Posterior cingulate gyrus (tissue), 11 donors: ENCODE measurements at places on chromosomes 3 and 15.

DNA sequence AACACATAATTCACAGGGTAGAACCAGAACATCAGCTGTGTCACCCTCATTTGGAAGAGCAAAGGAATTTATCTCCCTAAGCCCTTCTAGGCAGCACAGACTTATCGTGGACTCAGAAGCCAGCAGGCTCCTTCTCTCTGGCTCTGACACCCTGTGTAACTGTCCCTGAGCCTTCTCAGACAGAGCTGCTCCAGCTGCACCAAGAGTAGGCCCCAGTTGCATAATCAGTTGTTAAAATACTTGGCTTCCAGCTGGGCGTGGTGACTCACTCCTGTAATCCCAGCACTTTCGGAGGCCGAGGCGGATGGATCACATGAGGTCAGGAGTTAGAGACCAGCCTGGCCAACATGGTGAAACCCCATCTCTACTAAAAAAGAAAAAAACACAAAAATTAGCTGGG lies 49.4 kb upstream of the ACVR2B start:
- DNase-seq, result no peak

- DNase-seq, result no peak
These were observed 1.3 kb downstream of the ZNF710 start for GRCh38 chr15:90002428-90002844.

DNA sequence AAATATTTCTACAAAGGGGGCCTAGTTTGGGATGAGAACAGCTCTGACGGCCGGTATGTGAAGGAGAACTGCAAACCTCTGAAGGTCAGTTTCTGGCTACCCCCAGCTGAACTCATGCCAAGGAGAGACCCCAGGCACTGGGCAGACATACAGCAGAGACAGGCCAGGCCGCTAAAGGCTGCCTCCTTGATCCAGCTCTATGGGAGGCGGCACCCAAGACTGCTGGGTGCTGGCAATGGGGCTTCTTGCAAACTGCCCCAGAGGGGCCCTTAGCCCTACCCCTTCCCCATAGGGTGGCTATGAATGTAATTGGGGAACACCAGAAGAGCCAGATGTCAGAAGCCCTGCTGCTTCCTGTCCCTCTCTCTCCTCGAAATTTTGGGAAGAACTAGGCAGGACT lies 13.3 kb downstream of the CLK3 start:
- no peak for DNase-seq

- no peak for DNase-seq
These were observed 11.1 kb upstream of the RTP2 start for GRCh38 chr3:187713504-187713903.

- DNase-seq, result no peak
These were observed 13.2 kb downstream of the TM4SF4 start for GRCh38 chr3:149487598-149488197.

DNA sequence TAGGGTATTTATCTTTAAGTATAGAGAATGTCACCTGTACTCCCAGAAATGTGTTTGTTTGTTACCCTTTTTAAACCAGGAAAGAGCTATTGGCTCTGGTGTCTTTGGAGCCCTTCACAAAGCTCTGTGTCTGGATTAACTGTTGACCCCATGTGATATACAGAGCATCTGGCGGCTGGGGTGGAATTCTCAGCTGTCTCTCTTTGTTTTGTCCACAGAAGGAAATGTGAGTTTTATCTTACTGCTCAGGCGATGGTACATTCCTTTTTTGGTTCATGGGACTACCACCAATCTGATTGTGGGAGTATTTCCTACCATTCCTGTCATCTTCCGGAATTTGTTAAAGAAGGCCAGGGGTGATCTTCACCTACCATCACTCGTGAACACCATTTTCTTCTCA lies 120.3 kb downstream of the AKAP13 start:
- DNase-seq, result no peak

DNA sequence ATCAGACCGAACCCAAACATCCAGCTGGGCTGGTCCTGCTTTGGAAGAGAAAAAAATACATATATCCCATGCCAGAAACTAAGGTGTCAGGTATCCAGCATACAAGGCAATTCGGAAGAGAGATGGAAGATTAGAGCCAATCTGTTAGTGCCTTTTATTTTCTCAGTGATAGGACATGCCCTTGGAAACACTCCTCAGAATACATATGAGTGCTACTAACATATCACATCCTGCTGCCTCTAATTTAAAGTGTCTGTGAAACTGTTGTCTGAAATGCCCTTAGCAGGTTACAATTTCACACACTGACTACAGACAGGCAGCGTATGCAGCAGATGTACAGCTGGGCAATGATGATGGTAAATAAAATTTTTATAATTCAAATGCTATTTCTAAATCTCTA lies 78.9 kb downstream of the RBPMS2 start:
- DNase-seq, result no peak

DNA sequence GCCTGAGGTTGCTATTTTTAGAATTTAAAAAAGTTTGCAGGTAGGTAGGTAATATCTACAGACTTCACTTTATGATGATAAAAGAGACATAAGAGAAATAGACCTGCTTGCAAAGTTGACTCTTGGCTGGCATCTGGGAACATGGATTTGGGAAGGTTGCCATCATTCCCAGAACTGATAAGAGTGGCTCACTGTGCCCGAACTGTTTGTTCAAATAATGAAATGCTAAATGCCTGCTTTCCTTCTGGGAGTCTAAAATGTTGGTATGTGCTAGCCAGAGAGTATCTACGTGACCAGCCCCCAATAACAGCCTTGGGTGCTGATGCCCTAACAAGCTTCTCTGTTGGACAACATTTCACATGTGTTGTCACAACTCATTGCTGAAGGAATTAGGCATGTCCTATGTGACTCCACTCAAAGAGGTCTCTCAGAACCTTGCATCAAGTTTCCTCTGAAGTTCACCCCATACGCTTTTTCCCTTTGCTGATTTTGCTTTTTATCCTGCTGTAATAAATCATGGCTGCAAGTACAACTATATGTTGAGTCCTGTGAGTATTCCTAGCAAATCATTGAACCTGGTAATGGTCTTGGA lies 95.5 kb downstream of the FHIT start:
- no peak for DNase-seq

- no peak for DNase-seq
These were observed 5.5 kb downstream of the CCR4 start for GRCh38 chr3:32956750-32957570.

DNA sequence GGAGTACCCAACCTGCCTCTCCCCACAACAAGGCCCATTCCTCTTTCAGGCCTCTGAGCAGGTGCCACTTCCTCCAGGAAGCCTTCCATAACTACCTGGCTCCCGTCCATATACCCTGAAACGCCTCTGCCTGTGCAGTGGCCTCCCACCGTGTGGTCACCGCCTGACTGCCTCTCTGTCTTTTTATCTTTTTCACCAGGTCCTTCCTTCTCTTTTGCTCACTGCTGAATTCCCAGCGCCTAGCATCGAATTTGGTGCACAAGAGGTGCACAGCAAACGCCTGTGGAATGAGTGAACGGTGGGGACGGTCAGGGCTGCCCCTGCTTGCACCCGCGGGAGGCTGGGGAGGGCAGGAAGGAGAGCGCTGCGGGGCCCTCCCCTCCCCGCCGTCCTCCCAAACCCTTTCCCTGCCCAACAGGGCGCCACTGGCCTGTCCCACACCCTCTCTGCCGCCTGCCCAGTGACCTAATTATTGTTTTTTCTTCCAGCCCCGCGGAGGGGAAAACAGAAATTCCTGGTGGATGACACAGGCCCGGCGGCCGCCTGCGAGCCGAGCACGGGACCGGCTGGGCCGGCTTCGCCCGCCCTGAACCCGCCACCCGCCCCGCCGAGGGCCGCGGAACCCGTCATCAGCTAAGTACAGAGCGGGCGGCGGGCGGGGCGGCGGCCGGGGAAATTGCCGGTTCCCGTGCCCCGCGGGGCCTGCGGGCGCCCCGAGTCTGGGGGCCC lies 140.1 kb downstream of the SMAD6 start:
- peak; percentile 23 for DNase-seq

- DNase-seq, result no peak
These were observed 36.1 kb upstream of the ZPLD1 start for GRCh38 chr3:102398666-102399065.

GRCh38 chr3:11737742-11738141 lies 94.0 kb upstream of the VGLL4 start:
- DNase-seq, result no peak

GRCh38 chr3:83498361-83499016 lies 1460.3 kb upstream of the CADM2 start:
- no peak for DNase-seq

GRCh38 chr3:119898478-119899191 lies 116.7 kb downstream of the NR1I2 start:
- no peak for DNase-seq

- no peak for DNase-seq
These were observed 47.1 kb upstream of the ADGRG7 start for GRCh38 chr3:100562224-100562857.

- no peak for DNase-seq
These were observed 111.5 kb upstream of the ETV5 start for GRCh38 chr3:186220365-186220764.

DNA sequence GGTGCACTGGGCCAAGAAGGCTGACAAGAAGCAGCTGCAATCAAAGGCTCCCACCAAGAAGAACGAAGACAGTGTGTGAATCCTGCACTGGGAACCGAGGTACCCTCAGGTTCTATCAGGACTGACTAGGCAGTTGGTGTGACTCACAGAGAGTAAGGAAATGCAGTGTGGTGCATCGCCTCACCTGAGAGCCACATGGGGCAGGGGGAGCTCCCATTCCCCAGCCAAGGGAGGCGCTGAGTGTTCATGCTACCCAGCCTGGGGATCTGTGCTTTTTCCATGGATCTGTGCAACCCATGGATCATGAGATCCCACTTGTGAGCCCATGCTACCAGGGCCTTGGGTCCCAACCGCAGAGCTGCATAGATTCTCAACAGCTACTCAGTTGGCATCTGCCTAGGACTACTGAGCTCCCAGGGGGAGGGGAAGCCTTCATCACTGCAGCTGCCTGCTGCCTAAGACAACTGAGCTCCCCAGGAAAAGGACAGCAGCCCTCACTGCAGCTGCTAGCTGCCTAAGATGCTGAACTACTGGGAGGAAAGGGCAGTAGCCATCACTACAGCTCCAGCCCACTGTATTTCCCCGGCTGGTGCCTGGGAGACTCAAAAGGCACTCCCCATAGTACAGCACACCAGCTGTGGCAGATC lies 6.9 kb upstream of the PLSCR2 start:
- DNase-seq, result peak; percentile 60

DNA sequence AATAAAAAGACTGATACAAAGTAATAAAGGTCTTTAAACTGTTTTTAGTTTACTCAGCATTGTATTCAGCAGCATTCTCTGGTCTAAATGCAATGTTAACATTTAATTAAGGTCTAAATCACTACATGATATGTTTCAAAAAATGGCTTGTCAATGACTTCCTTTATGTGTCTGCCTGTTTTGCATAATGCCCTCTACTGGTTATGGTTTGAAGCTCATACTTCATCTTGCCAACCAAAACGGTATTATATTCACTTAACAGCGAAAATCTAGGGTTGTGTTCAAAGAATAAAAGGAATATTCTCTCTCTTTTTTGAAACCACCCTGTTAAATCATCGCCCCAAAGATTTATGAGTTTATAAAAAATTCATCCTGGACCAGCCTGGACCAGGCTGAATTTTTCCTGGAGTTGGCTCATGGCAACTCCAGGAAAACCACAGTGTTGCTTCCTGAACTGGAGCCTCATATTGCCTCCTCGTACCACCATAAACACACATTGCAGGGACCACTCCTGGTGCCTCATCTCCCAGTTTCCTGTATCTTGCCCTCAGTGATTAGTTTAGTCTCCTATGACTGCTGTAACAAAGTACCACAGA lies 6.7 kb upstream of the NCEH1 start:
- no peak for DNase-seq

- DNase-seq, result no peak
These were observed 1.1 kb upstream of the PLD1 start for GRCh38 chr3:171811295-171811912.

DNA sequence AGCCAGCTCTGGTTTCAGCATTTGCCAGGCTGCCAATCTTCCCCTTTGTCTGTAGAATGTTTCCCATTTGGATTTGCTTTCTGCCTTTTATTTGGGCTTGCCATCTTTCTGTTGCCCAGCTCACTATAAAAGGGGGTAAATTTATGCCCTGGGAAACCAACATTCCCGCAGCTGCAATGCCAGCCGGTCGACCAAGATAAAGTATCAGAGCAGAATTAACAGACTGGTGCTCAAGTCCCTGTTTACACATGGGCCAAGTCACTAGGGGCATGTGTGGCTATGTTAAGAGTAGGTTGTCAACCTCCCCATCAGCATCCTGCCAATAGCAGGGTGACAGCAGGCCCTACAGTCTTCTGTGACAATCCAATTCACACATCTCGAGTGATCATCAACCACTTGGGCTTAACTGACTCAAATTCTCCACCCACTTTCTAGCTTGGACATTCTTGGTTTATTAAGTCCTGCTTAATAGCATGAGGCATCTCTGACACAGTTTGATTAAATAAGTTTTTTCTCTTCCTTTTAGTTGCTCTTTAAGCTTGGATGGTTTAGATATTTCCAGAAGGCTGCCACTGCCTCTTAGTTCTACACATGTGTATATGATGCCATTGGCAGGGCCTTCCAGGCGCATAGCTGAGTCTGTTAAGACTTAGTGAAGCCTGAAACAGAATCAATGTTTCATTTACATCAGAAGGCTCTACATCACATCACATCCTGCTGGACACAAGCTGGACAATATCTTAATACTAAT lies 24.1 kb upstream of the VEPH1 start:
- DNase-seq, result no peak

DNA sequence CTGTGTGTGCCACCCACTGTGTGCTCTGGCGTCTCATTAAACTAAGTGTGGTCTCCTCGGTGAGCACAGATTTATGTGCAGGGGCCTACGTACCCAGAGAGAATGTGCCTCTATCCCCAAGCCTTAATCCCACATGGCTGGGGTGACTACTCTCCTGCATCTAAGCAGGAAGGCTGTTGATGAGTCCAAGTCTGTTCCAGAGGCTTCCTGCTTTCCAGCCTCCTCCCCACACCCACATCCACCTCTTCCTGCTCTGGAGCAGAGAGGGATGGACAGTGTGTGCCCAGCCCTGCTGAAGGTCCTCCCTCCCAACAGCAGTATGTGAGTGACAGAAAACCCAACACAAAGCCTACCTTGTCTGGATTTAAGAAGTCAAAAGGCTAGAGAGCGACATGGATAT lies 38.8 kb upstream of the BCL2L10 start:
- no peak for DNase-seq

- DNase-seq, result no peak
These were observed 8.3 kb downstream of the GHRL start for GRCh38 chr3:10284496-10284895.

- no peak for DNase-seq
These were observed 44.8 kb upstream of the UMPS start for GRCh38 chr3:124685481-124685880.

- no peak for DNase-seq
These were observed 1.7 kb upstream of the PPARG start for GRCh38 chr3:12286927-12287726.

DNA sequence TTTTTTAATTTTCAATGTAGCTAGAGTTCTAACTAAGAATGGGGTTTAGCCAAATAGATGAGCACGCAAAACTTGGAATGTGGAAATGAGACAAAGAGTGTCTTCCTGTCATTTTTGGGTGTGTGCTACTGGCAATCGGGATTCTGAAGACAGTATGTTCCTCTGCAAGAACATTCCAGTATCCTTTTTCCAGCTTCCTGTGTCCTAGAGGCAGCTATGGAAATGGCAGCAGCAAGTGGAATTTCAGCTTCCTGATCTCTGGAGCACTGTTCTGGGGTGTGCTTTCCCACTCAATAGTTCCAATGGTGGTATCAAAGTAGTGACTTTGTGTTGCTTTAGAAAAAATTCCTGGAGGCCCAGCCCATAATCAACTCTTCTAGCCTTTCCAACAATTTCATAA lies 642.9 kb upstream of the KCNMB2 start:
- DNase-seq, result no peak

GRCh38 chr3:177683586-177683985 lies 486.3 kb upstream of the TBL1XR1 start:
- DNase-seq, result no peak

- DNase-seq, result no peak
These were observed 21.7 kb upstream of the PARL start for GRCh38 chr3:183906234-183906921.
